GM03348 (cell line): ENCODE measurements at places on chromosomes 11 and 22.

GRCh38 chr22:19942157-19943081, 801 bp upstream of the TXNRD2 start:
- DNase-seq, result peak; percentile 85

DNA sequence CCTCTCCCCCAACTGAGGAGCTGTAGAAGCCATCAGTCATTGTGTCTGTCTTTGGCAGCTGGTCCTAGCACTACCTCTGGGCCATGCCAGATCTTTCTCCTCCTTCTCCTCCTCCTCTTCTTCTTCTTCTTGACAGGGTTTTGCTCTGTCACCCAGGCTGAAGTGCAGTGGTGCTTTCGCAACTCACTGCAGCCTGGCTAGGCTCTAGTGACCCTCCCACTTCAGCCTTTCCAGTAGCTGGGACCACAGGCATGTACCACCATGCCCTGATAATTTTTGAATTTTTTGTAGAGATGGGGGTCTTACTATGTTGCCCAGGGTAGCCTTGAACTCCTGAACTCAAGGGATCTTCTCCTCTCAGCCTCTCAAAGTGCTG, 50.1 kb upstream of the SHANK2 start:
- DNase-seq, result no peak

DNA sequence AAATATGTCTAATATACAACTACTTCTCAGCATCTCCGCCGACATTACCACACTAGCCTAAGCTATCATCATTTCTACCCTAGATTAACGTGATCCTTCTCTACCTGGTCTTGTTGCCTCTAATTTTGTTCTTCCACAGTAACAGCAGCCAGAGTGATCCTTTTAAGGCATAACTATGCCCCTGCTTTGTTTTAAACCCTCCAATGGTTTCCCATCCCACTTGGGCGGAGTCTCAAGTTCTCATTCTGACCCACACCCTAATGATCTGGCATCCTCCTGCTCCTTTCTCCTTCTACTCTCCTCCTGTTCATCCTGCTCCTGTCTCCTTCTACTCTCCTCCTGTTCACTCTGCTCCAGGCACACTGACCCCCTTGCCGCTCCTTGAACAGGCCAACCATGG, 31.9 kb upstream of the POU2AF1 start:
- DNase-seq, result no peak

DNA sequence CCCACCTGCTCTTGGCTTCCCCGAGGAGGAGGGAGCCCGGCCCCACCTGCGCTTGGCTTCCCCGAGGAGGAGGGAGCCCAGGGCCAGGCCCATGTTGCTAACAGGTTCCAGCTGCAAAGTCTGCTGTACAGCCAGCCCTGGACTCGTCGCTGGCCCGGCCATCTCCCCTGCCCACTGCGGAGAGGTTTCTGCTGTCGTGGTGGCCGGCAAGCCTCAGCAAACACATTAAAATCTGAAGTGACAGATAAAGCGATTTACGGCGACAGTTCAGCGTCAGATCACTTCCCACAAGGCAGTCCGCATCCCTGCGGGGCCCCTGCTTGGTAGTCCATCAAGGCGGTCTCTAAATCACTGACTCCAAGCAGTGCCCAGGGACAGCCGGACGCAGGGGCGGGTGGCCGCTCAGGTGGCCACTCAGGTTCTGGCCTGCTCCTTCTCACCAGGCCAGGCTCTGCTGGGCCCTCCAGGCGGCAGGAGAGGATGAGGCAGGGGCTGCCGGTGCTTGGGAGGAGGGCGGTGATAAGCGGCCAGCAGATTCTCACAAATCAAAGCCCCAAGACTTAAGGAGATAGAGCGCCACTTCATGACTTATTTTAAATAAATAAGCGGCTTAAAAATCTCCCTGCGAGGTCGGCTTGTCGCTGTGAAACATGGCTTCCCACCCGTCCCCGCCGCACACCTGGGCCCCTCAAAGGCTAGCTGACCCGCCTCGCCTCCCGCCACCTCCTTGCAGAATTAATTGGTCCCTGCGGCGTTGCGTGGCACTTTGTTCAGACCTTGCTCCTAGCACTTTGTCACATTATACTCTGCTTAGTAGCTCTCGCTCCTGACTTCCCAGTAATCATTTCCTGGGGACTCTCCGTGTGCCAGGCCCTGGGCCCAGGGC, 21.1 kb downstream of the MACROD1 start:
- DNase-seq, result no peak

DNA sequence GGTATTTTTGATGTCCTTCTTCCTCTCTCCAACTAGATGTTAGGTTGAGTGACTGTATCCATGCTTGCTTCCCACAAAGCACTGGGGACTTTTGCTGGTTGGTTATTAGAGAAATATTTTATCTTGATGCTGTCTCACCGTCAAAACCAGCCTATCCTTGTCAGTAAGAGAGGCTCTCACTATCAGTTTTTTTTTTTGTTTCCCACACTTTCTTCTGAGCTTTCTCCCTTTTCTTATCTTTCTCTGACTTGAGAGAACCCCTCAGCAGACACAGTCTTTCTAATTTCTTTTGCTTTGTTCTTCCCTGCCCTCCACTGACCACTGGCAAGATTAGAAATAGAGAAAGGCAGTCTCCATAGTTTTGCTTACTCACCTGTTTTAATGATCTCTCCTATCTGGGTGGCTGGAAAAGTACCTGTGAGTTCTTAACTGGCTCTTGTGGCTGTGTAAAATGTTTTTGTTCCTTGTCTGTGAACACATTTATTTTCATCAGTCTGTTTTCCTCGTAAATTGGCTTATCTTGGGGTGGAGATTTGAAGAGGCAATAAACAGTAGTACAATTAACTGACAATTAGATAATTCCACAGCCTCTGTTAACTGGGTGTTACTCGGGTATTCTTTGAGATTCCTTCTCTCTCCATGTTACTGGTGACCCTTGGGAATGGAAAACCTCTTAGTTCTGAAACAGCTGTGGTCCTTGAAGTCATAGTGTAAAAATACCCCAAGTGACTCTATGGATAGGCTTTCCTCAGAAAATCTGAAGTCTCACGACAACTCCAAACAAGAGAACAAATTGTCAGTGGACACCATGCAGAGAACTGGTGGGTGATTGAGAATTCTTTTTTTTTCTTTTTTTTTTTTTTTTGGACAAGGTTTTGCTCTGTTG, at the start of gene NXPE1:
Gene NXPE1, minus strand, starts transcription at position 457 of the 886 bp plus-strand sequence. CDS start 8,680 bp downstream, outside the sequence.
- DNase-seq, result no peak

- DNase-seq, result no peak
These were observed 34.0 kb upstream of the EMID1 start for GRCh38 chr22:29171721-29172120.

- DNase-seq, result no peak
These were observed 143.5 kb downstream of the NXPE2 start for GRCh38 chr11:114821621-114822412.

DNA sequence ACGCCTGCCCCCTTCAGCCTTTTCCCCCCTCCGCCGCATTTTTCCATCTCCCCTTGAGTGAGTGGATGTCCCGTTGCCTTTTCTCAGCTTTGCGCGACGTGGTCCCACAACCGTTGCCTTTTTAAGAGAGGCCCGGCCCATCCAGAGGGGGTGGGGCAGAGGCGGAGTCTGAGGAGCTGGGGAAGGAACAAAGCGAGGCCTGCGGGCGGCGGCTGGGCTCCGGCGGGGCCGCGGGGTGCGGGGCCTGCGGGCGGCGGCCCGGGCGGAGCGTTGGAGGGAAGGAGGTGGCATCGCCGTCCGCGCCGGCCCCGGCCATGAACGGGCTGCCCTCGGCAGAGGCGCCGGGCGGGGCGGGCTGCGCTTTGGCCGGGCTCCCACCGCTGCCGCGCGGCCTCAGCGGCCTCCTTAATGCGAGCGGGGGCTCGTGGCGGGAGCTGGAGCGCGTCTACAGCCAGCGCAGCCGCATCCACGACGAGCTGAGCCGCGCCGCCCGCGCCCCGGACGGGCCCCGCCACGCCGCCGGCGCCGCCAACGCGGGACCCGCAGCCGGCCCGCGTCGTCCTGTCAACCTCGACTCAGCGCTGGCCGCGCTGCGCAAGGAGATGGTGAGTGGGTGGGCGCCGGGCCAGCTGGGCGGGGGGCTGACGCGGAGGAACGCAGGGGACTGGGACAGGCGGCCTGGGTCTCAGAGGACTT, at the start of gene FAM89B:
Gene FAM89B, plus strand, starts transcription at position 183 of the 696 bp plus-strand sequence. Its CDS starts 132 bp downstream, at position 315.
- peak; percentile 90 for DNase-seq

GRCh38 chr11:112465433-112466024, 204.9 kb upstream of the PLET1 start:
- no peak for DNase-seq

- peak; percentile 88 for DNase-seq
These were observed 10.3 kb upstream of the MB start for GRCh38 chr22:35627267-35628041.

DNA sequence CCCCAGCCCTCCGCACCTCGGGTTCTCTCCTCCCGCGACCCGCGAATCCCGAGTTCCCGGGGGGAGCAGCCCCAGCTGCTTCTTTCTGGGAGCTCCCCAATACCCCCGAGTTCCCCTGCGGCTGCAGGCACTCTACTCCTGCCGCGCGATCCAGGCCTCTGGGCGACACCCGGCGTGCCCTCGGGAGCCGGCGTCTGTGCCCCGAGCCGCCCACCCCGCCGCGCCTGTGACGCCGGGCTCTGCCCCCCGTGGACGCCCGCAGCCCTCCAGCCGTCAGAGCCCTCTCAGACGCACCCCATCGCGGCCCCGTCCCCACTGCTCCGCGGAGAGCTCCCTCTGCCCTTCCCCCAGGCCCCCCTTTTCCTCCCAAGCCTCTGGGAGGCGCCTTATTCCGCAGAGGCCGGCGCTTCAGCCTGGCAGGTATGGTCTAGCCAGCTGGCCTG, 422 bp downstream of the GLB1L2 start:
- DNase-seq, result no peak

DNA sequence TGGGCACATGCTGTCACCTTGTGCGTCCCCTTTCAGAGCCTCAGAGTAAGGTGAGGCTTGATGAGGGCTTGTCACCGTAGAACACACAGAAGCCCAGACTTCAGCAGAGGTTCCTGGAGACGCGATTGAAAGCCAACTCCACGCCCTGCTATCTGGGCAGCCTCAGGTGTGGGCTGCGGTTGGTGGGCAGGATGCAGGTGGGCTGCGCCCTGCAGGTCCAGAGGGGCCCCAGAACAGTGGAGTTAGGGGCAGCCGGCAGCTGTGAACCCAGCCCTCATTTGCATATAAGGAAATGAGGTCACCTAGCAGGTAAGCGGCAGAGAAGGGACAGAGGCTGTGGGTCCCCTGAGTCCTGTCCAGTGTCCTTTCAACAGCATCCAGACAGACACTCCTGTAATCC, 15.4 kb downstream of the PHLDA2 start:
- DNase-seq, result no peak

GRCh38 chr11:90171359-90171758, 36.9 kb downstream of the NAALAD2 start:
- no peak for DNase-seq

- peak; percentile 66 for DNase-seq
These were observed 18.7 kb upstream of the JHY start for GRCh38 chr11:122863704-122864326.

- no peak for DNase-seq
These were observed 32.5 kb downstream of the ADORA2A start for GRCh38 chr22:24459911-24460310.

DNA sequence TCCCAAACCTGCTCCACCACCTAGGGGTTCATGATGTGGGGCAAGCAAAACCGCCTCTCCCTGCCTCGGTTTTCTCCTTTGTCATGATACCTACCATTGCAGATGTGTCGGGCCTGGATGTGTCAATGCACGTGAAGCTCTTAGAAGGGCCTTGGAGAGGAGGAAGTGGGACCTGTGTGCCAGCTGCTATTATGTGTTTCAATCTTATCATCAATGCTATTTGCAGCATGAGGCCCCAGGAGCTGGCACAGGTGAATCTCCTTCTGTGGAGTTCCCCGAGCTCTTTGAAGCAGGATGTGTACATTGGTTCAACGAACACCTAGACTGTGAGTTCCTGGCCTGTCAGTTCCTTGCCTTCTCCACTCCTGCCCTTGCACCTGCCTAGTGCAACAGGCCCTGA, 331.6 kb downstream of the CTTN start:
- no peak for DNase-seq

GRCh38 chr11:113106507-113106906, 145.3 kb downstream of the NCAM1 start:
- DNase-seq, result peak; percentile 67

- peak; percentile 89 for DNase-seq
These were observed 1.6 kb downstream of the SMIM38 start for GRCh38 chr11:69157156-69157821.

DNA sequence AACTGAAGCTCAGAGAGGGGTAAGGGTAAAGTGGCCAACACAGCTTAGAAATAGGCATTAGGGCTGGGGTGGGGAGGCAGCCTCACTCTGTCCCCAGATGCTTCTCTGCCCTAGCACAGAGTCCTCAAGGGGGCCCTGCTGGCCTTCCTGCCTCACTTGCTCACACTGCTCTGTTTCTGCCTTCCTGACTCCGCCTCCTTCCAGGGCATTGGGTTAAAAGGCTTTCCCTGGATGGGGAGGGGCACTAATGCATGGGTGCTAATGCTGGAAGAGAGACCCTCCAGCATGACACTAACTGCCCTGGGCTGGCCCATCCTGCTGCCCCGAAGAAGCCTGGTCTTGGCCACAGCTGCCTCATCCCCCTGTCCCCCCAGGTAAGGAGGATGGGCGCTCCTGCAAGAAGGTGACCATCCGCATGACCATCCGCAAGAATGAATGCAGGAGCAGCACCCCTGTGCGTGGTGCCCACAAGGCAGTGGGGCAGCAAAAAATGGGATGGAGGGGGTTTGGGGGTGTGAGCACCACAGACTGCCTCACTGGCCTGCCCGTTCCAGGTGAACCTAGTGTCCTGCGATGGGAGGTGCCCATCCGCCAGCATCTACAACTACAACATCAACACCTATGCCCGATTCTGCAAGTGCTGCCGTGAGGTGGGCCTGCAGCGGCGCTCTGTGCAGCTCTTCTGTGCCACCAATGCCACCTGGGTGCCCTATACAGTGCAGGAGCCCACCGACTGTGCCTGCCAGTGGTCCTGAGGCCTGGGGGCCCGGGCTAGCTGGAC, 74.0 kb upstream of the MYOD1 start:
- DNase-seq, result peak; percentile 2

DNA sequence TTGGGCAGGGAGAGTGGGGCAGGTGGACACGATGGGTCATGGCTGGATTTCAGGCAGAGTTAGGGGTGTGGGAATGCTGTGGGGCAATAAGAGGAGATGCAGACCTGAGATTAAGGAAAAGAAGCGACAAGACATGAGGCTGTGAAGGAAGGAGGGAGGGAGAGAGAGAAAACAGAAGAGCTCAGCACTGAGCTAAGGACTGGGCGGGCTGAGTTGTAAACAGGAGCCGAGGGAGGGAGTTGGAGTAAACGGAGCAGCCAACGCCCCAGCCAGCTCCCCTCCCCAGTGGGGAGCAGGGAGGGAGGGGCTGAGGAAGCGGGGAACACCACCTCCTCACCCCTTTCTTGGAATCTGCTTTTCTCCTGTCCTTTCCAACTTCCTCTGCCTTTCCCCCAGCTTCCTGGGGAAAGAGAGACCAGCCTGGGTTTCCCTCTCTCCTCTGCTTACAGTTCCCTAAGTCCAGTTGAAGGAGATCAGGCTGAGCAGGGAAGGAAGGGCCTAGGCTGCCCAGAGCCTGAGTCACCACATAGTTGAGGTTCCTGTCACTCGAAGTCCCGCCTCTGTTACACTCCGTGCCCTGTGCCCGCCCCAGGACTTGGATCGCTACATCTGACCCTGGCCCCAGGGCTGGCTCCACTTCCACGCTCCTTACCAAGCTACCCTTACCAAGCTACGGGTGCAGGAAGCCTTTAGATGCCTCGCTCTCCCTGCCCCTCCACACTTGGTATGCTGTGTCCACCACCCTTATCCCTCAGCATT, 6.7 kb upstream of the AHNAK start:
- DNase-seq, result peak; percentile 89

- DNase-seq, result no peak
These were observed 359.3 kb downstream of the TENM4 start for GRCh38 chr11:79081471-79082031.

GRCh38 chr11:121494355-121495099, 41.8 kb upstream of the SORL1-AS1 start:
- no peak for DNase-seq

GRCh38 chr11:2779981-2780849, 80.4 kb upstream of the KCNQ1OT1 start:
- no peak for DNase-seq
